ENCODE measurements at places on chromosomes 12 and 14. TPM values are rescaled to one million over a fixed set of nuclear protein-coding genes. Genes with fewer than 3 reads are reported as not detected.
A peak's percentile ranks its signal among the peaks of the same experiment; 100 is the strongest.

- DNase-seq: no peak
Measured at GRCh38 chr12:15726027-15726877, 62.9 kb downstream of the EPS8 start.

GRCh38 chr12:117190210-117190781 lies at the start of gene FBXO21:
Gene FBXO21 (minus strand): TSS chr12:117190470. CDS start chr12:117190456, 14 bp downstream.
- DNase-seq: peak; percentile 96

- DNase-seq: no peak
Measured at GRCh38 chr12:53227836-53228235, 4.2 kb downstream of the RARG start.

DNAJC22 gene
- polyA plus RNA-seq: 6.4 TPM

DNA sequence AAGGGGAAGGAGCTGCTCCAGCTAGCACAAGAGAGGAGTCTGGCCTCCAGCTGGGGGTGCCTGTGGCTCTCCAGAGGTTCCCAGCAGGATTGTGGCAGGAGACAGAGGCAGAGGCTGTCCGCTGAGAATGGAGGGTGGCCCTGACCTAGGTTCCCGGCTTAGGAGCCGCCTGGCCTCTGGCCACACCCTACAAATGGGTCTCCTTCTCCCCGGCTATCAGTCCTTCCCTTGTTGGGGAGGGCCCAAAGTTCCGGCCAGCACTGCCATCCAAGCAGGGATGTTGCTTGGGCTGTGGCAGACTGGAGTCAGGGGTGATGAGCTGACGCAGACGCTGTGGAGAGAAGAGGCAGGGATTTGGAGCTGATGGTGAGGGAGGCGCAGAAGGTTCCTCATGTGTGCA lies 23.1 kb downstream of the SLC6A12 start:
- no peak for DNase-seq

Measured in left lung (tissue), 14 donors.